ENCODE measurements at places on chromosomes 7 and 10.

- ATAC-seq = no peak
These were observed 63.1 kb upstream of the DUSP5 start for GRCh38 chr10:110434489-110435096.

DNA sequence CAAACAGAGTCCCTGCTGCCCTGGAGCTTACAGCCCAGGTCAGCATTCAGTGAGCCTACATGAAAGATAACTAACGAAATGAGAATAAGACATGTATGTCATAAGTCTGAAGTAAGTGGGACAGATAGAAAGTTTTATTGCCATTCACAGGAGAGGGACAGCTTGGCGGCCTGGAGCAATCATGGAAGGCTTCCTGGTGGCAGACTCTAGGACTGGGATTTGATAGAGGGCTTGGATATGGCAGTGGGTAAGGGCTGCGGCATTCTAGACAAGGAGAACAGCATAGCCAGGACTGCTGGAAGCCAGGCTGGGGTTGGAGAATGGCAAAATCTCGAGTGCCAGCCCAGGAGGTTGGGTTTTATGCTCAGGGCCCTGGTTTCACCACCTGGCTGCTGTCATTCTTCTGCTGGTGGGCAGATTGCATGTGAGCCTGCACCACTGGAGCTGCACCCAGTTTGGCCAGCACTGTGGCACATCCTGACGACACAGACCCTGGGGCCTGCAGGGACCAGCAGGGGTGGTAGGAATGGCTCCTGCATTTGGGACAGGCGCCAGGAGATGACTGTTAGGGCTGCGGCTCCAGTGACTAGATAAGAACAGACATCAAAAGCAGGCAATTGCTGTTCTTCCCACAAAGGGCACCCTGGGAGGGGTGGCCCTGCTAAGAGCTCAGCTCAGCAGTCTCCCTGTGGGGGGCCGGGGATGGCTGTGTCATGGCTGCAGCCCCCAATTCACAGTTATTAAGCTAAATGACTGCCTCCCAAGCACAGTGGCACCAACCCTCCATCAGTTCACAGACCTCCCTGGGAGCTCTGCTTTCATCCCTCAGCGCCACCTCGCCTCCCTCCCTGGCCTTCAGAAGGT, 161.1 kb downstream of the RPS24 start:
- no peak for ATAC-seq

DNA sequence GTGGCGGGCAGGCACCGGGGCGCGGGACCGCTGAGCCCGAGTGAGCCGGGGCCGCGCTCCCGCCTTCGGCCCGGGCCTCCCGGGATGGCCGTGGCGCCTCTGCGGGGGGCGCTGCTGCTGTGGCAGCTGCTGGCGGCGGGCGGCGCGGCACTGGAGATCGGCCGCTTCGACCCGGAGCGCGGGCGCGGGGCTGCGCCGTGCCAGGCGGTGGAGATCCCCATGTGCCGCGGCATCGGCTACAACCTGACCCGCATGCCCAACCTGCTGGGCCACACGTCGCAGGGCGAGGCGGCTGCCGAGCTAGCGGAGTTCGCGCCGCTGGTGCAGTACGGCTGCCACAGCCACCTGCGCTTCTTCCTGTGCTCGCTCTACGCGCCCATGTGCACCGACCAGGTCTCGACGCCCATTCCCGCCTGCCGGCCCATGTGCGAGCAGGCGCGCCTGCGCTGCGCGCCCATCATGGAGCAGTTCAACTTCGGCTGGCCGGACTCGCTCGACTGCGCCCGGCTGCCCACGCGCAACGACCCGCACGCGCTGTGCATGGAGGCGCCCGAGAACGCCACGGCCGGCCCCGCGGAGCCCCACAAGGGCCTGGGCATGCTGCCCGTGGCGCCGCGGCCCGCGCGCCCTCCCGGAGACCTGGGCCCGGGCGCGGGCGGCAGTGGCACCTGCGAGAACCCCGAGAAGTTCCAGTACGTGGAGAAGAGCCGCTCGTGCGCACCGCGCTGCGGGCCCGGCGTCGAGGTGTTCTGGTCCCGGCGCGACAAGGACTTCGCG, 534 bp downstream of the FZD9 start:
- ATAC-seq = peak; percentile 22

GRCh38 chr7:128217030-128217805, 23.9 kb upstream of the LEP start:
- no peak for ATAC-seq

- no peak for ATAC-seq
These were observed 142.3 kb downstream of the JAZF1 start for GRCh38 chr7:28038175-28038797.

DNA sequence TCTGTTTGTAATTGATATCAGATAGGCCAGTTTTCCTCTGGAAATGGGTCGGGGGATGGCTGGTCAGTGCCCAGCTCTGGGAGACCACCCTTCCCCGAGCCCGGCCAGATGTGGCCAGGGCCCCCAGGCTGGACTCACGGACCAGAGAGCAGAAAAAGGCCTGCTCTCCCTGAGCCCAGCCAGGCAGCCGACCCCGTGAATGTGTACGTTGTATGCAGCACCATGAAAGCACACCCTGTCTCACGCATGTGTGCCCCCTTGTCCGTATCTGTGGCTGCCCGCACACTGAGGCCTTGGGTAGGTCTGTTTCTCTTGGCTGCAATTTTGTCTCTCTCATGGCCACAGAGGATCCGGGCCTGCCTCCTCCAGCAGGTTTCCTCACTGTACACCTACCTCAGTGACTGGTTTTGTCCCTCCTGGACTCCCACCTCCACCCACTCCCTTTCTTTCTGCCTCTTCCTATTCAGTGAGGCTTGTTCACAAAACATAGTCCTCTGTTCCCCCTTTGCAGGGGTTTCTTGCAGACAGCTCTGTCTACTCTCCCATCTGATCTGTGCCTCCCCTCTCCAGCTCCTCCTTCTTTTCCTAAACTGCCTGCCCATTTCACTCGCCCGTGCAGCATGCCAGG, 23.6 kb upstream of the ANKRD2 start:
- no peak for ATAC-seq

DNA sequence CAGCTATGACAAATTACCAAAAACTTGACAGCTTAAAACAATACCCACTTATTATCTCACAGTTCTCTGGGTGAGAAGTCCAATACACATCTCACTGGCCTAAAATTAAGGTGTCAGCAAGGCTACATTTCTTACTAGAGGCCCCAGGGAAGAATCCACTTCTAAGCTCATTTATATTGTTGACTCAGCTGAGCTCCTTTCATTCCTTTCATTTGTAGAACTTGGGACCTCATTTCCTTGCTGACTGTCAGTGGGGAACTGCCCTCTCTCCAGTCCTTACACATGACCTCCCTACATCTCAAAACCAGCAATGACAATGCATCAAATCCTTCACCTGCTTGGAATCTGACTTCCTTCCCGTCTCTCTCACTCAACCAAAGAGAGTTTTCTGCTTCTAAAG, 240.3 kb downstream of the IPMK start:
- no peak for ATAC-seq

DNA sequence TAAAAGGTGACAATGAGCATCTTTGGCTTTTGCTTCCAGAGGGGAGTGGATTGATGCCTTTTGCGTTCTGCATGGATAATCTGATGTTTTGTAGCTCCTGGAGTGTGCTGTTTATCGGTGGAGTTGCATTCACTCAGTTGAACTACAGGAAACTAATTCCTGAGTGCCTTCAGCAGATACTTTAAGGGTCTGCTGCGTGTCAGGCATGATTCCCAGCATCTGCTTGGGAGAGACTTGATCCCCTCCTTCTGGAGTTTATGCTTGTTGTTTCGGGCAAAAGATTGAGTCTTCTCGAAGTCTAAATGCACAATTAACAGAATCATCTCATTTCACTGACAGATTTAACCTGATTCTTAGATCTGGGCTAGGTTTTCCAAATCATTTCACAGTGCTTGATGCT, 46.2 kb downstream of the CELF2 start:
- no peak for ATAC-seq

GRCh38 chr7:120743128-120743527, 114.8 kb downstream of the TSPAN12 start:
- ATAC-seq = no peak

DNA sequence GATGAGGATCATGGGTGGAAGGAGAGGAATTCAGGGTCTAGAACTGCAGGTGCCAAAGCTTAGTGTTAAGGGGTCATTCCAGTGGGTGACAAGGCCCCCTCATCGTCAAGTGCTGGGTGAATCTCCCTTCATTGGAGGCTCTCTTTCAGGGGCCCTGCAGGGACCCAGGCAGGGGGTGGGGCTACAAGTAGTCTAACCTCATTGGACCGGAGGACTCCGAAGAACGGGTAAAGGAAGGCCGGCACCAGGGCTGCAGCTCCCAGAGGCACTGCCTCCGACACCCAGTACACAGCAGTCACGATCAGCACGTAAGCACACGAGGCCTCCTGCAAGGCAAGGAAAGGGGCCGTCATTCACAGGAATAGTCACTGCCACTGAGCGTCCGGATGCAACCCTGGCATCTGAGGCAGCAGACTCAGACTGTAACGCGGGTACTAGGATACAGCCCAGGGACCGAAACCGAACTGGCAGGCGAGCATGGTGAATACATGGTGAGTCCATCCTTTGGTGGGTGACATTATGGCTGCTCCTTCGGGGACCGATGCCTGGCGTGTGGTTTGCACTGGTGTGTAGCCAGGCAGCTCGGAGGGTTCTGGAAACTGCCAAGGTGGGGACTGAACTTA, 6.7 kb downstream of the SLC13A4 start:
- no peak for ATAC-seq

DNA sequence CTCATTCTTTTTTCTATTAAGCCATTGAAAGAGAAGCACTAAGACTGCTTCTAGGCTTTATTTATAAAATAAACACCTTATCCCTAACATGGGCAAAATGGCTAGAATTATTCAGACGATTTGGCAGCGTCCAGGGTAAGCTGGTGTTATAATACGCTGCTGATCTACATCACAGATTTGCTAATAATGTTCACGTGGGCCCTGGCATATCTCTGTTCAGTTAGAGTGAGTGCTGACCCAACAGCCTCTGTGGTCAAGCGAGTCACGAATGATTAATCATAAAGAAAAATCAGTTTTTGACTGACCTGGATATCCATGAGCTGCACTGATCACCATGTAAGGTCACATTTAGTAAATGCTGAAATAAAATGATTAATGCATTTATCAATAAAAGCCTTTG, 28.4 kb upstream of the CBLL1 start:
- ATAC-seq = no peak

- no peak for ATAC-seq
These were observed 24.8 kb downstream of the ADCY1 start for GRCh38 chr7:45598886-45599520.

GRCh38 chr10:90598513-90598912, 259.3 kb downstream of the HTR7 start:
- no peak for ATAC-seq

GRCh38 chr7:104207348-104207730, 474 bp downstream of the ORC5 start:
- ATAC-seq = peak; percentile 42

DNA sequence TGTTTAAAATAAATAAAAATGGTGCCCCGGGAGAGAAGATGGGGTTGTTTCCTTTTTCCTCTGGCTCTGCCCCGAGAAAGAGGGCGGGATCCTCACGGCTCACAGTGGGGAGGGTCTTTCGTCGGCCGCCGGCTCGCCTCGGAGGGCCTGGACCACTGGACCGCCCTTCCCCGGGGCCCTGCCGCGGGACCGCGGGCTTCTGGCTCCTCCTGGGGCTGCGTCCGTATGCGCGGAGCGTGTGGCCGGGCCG, 3.5 kb upstream of the IGF2BP3 start:
- ATAC-seq = peak; percentile 17

DNA sequence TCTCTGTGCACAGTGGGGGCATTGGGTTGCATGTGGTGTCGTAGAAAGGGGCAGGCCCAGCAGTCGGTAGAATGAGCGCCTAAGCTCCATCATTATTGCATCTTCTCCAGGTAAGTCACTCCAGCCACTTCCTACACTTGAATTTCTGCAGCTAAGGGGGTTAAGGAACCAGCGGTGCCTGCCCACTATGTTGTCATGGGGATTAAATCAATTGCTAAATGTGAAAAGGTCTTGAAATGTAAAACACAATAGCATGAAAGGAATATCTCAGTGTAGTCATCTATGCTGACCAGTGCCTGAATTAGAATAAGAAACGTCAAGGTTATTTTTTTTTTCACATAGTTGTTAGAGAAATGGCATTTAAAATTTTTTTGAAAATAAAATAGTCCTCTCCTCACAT, 15.2 kb upstream of the CELF2 start:
- ATAC-seq = no peak

DNA sequence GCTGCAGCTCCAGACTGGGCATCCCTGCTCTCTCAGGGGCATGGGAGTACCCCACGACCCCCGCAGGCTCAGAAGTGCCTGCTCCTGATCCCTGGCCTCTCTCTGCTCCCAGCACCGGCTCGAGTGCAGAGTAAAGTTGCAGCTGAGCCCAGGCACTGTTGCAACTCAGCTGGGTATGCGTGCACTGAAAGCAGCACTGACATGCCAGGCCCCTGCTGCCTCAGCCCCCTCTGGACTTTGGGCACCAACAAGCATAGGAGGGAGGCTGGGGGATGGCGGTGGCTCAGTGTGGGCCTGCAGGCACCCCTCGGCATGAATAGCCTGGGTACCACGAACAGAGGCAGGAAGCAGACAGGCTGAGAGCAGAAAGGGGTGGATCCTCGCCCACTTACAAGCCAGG, 295.3 kb downstream of the GRM8 start:
- ATAC-seq = no peak

GRCh38 chr7:24963218-24963617, 16.8 kb downstream of the OSBPL3 start:
- peak; percentile 7 for ATAC-seq

DNA sequence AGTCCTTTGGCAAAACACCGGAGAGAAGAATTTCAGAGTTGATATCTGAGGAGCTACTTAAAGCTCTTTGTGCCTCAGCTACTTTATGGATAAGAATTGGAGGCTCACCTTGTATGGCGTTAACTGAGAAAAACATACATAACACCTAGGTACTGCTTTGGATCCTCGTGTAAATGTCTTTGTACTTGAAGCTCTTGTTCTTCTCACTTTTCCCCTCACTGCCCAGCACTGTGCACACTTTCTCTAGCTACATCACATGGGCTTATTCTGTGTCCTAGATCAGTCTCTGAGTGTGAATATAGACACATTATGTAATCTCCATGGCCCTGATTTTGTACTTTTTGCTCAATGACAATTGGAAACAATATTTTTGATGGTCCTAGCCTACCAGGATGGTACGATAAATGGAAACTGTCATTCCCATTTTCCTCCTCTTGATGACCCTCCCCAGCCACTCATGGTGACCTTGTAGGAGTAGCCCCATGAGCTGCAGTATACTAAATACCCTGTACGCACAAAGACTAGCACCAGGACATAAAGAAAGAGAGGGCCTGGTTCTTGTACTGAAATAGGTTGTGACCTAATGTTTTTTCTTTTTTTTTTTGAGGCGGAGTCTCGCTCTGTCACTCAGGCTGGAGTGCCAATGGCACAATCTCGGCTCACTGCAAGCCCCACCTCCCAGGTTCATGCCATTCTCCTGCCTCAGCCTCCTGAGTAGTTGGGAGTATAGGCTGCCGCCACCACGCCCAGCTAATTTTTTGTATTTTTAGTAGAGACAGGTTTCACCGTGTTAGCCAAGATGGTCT, 22.1 kb downstream of the STAMBPL1 start:
- ATAC-seq = peak; percentile 29

DNA sequence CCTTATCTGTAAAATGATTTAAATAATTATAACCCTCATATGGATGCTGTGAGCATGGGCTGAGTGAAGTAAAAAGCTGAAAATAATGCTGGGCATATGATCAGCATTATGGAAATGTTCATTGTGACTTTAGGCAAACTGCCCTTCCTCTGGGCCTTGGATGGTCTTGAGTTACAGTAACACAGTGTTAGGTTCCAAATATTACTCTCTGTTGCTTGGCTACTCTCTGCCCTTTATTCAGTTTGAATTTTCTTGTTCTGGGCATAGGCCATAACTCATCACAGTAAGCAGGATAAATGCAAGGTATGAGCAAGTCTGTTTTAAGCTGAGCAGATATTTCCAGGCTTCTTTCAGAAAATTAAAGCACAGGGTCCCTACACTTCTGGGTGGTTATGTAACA, 868.0 kb downstream of the KCNMA1 start:
- no peak for ATAC-seq

Data from activated T-helper 17 cell treated with anti-CD3 and anti-CD28 coated beads, Interleukin-2, amount 50 U/mL, for 72 hours (primary cell).